ENCODE measurements at places on chromosomes 5 and 9. TPM values are rescaled to one million over a fixed set of nuclear protein-coding genes. Genes with fewer than 3 reads are reported as not detected.

HCN1 gene
- polyA plus RNA-seq = not detected

LHX3 gene
- polyA plus RNA-seq = not detected

POU5F2 gene
- polyA plus RNA-seq = 0.38 TPM

PFN3 gene
- not detected for polyA plus RNA-seq

GABRP gene
- polyA plus RNA-seq = not detected

BARHL1 gene
- polyA plus RNA-seq = not detected

HACD4 gene
- polyA plus RNA-seq = 0.25 TPM

CENPP gene
- 0.89 TPM for polyA plus RNA-seq

PNPLA7 gene
- polyA plus RNA-seq = 1.0 TPM

PTPRD gene
- 7.0 TPM for polyA plus RNA-seq

BSPRY gene
- polyA plus RNA-seq = 0.81 TPM

NIPAL4 gene
- polyA plus RNA-seq = not detected

PCDHGA9 gene
- polyA plus RNA-seq = 0.11 TPM

INSYN2B gene
- 0.13 TPM for polyA plus RNA-seq

ADRB2 gene
- polyA plus RNA-seq = 1.2 TPM

SPATA31C1 gene
- not detected for polyA plus RNA-seq

PCDHAC2 gene
- 0.63 TPM for polyA plus RNA-seq

ZBED3 gene
- polyA plus RNA-seq = 5.2 TPM

SLC46A2 gene
- 0.07 TPM for polyA plus RNA-seq

SLC24A2 gene
- 0.02 TPM for polyA plus RNA-seq

IL3 gene
- polyA plus RNA-seq = not detected

MCCC2 gene
- 82.4 TPM for polyA plus RNA-seq

PCDHA6 gene
- polyA plus RNA-seq = 0.02 TPM

CCDC152 gene
- 81.4 TPM for polyA plus RNA-seq

TMOD1 gene
- 13.6 TPM for polyA plus RNA-seq

AK8 gene
- polyA plus RNA-seq = 0.07 TPM

ZNF366 gene
- 0.71 TPM for polyA plus RNA-seq

SPINK5 gene
- 0.10 TPM for polyA plus RNA-seq

DDX4 gene
- polyA plus RNA-seq = not detected

ANKRD31 gene
- polyA plus RNA-seq = 0.03 TPM

CDC23 gene
- 10.5 TPM for polyA plus RNA-seq

PCDHGA7 gene
- 0.21 TPM for polyA plus RNA-seq

CEL gene
- 0.08 TPM for polyA plus RNA-seq

ORM1 gene
- polyA plus RNA-seq = 38,408 TPM

AHRR gene
- polyA plus RNA-seq = 0.15 TPM

UIMC1 gene
- polyA plus RNA-seq = 7.1 TPM

SH2D3C gene
- 3.1 TPM for polyA plus RNA-seq

CDKN2A gene
- polyA plus RNA-seq = 0.76 TPM

SPOCK1 gene
- 0.18 TPM for polyA plus RNA-seq

FCN1 gene
- 0.97 TPM for polyA plus RNA-seq

PRRC2B gene
- polyA plus RNA-seq = 24.7 TPM

MEGF10 gene
- polyA plus RNA-seq = 0.05 TPM

FABP6 gene
- polyA plus RNA-seq = not detected

GKAP1 gene
- 10.9 TPM for polyA plus RNA-seq

RASEF gene
- 0.42 TPM for polyA plus RNA-seq

CFAP157 gene
- polyA plus RNA-seq = 0.22 TPM

PCDHA1 gene
- not detected for polyA plus RNA-seq

KIF12 gene
- 11.8 TPM for polyA plus RNA-seq

ARHGEF28 gene
- polyA plus RNA-seq = 4.8 TPM
